H1 (cell line): ENCODE measurements at places on chromosomes 5 and 9. TPM values are rescaled to one million over a fixed set of nuclear protein-coding genes. Genes with fewer than 3 reads are reported as not detected.

PARP8 gene
- total RNA-seq, result 27.6 and 30.6 TPM in 2 replicates

PRELID1 gene
- total RNA-seq, result 272 and 279 TPM in 2 replicates

OTP gene
- total RNA-seq, result not detected in 2 replicates

FBLL1 gene
- 8.3 and 8.6 TPM in 2 replicates for total RNA-seq

OR13F1 gene
- not detected in 2 replicates for total RNA-seq

LPAR1 gene
- total RNA-seq, result 3.4 and 3.8 TPM in 2 replicates

TSPAN17 gene
- 53.7 and 54.7 TPM in 2 replicates for total RNA-seq

CBY3 gene
- 0.39 and 1.4 TPM in 2 replicates for total RNA-seq
